ENCODE measurements at places on chromosomes 13 and 19.

DNA sequence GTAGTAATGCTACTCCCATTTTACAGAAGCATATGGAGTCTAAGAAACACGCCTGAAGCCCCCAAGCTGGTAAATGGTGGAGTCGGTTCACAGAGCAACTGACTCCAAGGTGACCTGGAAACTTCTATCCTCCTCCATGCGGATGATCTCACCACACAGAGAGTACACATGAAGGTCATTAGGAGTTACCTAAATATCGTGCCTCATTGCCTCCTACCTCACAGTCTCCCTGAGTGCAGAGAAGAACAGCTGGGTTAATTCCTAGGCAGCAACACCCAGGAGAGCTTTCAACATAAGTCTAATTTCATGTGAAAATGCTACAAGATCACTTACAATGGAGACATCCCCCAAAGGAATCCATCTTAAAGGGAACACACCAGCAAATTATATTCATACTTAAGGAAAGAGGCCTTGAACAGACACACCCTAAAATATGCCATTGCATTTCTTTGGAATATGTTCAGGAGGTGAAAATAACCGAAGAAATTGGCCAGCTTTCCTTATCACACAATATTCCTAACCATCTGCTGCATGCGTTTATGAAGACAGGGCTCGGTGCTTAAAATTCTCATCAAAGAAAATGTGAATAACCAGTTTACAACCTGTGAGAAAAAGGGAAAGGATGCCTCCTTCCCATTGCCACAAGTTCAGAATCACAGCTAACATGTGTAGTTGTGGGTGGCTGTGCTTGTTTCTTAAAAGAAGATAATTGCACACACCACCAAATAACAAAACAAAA is 203.6 kb upstream of the NBEA start:
- no peak for DNase-seq

- no peak for DNase-seq
These were observed 92.2 kb upstream of the SERP2 start for GRCh38 chr13:44281252-44282000.

DNA sequence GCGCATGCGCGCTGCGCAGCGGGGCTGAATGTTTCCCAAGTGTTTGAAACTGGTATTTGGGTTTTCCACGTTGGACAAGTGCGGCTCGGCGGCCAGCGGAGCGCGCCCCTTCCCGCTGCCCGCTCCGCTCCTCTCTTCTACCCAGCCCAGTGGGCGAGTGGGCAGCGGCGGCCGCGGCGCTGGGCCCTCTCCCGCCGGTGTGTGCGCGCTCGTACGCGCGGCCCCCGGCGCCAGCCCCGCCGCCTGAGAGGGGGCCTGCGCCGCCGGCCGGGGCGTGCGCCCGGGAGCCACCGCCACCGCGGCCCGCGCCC is at the start of gene ING1:
ING1 (plus strand) TSS at position 59 of the 311 bp plus-strand sequence. CDS start 450 bp downstream, outside the sequence.
- no peak for DNase-seq

DNA sequence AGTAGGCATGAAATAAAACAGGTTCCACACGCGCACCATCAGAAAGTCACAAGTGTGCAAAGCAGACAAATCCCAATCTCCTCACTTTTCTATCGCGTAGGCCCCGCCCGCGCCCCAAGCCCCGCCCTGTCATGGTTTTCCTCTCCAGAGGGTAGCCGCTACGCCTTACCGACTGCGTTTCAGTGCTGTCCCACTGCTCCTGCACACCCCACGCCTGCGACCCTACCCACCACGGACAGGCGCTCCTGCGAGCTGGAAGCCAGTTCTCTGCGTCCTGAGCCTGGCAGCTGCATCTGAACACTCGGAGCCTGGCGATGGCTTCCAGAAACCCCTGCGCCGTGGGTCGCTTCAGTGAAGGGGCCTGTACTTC is 379 bp upstream of the ZNF470 start:
- peak; percentile 32 for DNase-seq

DNA sequence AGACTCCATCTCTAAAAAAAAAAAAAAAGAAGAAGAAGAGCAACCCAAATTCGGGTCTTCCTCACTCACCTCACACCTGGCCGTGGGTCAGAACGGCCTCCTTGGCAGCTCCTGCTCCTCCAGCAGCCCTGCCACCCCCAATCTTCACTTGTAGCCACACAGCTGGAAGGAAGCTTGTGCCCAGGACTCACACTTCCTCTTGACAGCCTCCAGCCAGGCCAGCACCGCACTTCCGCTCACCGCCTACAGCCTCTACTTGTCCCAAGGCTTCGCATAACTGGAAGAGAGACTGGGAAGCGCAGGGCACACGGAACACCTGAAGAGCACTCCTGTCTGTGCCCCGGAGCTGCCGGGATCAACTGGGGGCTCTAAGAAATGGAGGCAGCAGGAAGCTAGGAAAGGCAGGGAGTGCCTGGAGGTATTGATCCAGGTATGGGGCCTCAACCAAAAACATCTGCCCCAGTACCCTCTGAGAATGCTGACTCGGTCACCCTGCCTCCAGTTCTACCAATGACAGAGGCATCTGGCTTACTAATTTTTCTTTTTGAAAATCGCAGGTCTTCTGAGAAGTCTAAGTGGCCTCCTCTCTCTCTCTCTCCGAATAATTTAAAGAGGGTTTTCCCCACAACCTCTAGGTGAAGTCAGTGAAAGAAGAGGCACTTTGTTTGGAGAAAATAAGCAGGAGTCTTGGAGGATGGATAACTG is 31.1 kb upstream of the ATP12A start:
- DNase-seq, result no peak

GRCh38 chr19:10625762-10626138 is 397 bp downstream of the SLC44A2 start:
- no peak for DNase-seq

DNA sequence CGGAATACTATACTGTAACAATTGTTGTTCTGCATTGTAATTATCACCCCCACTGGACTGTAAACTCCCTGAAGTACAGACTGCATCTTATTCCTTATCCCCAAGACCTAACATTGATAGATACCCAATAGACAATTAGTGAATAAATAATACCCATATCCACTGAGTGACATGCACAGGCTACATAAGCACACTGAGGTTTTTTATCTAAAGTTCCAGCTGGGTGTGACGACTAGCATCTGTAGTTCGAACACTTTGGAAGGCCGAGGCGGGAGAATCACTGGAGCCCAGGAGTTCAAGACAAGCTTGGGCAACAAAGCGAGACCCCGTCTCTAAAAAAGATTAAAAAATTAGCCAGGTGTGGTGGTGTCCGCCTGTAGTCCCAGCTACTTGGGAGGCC is 2.5 kb downstream of the KPNA3 start:
- DNase-seq, result no peak

DNA sequence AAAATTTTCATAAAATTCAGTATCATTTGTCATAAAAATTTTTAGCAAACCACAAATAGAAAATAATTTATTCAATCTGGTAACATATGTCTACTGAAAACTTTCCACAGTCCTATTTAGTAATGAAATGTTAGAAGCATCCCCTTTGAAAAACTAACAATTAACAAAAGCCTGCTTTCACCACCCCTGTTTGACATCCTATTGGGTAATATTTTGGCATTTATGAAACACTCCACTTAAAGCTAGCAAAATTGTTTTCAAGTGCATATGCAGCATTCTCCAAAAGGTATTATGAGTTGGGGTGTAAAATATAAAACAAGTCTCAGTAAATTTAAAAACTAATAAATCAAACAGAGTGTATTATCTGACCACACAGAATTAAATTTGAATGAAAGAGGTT is 189.4 kb downstream of the NBEA start:
- no peak for DNase-seq

DNA sequence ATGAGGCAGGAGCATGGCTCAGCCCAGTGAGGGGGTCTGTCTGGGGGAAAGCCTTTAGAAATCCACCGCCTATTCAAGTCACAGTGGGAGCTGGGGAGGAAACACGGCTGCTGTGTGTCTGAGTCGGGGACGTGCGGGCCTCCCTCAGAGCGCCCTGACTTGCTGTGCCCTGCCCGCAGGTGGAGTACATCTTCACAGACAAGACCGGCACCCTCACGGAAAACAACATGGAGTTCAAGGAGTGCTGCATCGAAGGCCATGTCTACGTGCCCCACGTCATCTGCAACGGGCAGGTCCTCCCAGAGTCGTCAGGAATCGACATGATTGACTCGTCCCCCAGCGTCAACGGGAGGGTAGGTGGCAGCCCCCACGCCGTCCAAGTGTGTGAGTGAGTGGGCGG is 137.8 kb upstream of the MCF2L start:
- no peak for DNase-seq

GRCh38 chr19:49957262-49957915 is 3.6 kb downstream of the SIGLEC11 start:
- DNase-seq, result no peak

- DNase-seq, result peak; percentile 97
These were observed at the start of gene SH2D3A for GRCh38 chr19:6767357-6768235. TSS of gene SH2D3A (minus strand) at chr19:6767435. CDS start at chr19:6763748, 3,687 bp downstream.

DNA sequence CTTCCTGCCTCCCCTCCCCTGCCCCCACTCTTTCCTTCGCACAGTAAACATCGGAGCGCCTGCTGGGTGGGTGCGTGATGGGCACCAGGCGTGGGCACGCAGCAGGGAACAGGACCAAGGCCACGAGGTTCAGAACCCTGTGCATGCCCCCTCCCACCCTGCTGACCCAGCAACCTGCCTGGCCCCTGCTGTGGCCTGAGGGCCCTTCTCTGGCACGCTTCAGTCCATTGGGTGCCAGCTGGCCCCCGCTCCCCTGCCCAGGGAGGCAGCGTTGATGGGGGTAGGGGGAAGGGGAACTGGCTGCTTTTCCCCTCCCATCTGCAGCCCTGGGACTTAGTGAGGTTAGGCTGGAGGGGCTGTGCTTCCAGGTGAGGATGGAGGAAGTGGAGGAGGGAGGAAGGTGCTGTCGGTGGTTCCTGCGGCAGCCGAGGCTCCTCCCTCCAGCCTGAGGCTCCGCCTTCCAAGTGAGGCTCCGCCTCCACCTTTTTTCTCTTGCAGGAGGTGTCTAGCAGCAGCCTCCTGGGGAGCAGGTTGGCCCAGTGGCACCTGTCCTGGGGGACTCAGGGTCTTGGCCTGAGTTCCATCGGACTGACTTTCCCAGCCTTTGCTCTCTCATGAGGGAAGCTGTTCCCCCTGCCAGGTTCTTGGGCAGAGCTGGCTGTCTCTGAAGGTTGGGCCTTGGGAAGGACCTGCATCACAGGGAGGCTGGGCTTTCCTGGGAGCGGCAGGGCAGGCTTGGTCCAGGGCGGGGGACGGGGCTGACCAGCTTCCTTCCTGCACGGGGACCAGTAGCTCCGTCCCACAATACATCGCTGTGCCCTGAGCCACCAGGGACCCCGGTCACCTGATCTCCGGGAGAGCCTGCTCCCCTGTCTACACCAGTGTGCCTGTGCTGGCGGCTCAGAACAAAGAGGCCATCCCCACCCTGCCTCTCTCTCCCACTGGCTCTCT is 7.3 kb downstream of the PIAS4 start:
- DNase-seq, result peak; percentile 23

DNA sequence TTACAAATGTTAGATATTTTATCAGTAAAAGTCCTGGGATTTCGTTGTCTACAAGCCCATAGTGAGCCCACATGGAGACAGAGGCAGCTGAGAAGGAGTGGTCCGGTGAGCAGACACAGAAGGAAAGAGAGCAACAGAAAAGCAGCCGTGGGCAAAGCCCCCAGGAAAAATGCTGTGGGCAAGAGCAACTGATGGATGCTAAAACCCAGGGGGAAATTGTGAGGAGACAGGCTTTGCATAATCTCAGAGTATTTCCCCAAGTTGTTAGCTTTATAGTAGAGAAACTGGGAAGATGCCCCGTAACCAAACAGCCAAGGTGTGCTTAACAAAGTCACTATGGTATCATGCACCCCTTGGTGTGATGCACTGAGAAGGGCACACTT is 35.1 kb downstream of the GJA3 start:
- no peak for DNase-seq

- no peak for DNase-seq
These were observed at the start of gene NALCN for GRCh38 chr13:101416181-101417042. TSS of gene NALCN (minus strand) at chr13:101416508. CDS start at chr13:101399126, 17,382 bp downstream.

GRCh38 chr19:37655689-37656371 is 565 bp upstream of the ZFP30 start:
- DNase-seq, result peak; percentile 79

DNA sequence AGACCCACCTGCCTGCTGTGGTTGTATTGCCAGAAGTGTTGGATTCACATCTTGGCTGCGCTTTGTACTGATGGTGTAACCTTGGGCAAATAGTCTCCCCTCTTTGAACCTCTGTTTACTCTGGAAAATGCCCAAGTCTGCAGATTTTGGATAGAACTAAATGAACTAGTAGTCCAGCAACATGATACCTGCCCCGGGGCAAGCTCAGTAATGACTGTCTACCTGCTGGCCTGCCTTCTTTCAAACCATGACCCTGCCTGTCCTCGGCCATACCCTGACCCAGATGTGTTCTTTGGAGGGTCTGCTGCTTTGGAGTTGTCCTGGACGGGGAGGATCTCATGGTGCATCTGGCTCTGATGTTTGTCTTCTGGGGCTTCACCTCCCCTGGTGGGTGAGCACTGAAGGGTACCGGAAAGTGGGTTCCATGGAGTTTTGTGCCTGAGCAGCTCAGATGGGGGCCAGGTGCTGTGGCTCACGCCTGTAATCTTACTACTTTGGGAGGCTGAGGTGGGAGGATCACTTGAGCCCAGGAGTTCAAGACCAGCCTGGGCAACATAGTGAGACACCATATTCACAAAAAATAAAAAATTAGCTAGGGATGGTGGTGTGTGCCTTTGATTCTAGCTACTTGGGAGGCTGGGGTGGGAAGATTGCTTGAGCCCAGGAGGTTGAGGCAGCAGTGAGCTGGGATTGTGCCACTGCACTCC is 59.5 kb downstream of the TNFRSF19 start:
- DNase-seq, result no peak

- no peak for DNase-seq
These were observed 22.9 kb upstream of the FRY start for GRCh38 chr13:32008518-32009175.

GRCh38 chr19:2227415-2228156 is 8.5 kb downstream of the PLEKHJ1 start:
- no peak for DNase-seq

DNA sequence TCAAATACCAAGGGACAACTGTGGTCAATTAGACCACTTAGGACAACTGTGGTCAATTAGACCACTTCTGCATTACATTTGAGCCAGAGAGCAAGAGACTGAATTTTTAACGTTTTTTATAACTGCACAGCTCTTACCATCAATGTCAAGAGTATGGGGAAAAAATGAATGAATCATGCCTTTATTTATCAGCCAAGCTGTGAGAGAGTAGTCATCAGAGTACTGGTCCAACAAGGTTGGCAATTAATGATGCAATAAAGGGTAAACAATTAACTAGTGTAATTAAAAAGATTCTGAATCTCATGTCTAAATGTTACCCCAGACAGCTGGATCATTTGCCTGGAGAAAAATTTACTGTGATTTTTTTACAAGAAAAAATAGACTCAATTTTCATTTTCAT is 381.1 kb downstream of the LIG4 start:
- DNase-seq, result no peak

GRCh38 chr13:105838231-105838630 is 697.2 kb downstream of the EFNB2 start:
- no peak for DNase-seq

DNA sequence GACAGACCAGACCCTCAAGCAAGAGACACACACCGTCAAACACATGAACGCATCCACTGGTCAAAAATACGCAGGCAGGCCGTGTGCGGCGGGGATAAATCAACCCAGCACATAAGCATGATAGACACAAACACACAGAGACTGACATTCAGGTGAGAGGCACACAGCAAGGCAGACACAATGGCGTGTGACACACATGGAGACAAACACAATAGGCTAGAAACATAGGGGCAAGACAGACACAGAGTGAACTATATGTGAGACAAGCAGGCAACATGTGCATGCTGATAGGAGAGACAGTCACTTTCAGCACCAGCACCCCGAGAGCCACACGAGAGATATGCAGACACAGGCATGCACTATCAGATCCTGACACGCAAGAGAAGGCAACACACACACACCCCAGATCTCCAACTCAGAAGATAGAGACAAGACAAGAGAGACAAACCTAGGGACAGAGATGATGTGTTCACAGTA is 6.9 kb upstream of the JUNB start:
- peak; percentile 35 for DNase-seq

Measured in CD4-positive, alpha-beta T cell treated with Interleukin-2 at 100 ng/mL for 4 hours (primary cell).